Activated CD4-positive, alpha-beta memory T cell treated with anti-CD3 and anti-CD28 coated beads for 36 hours (primary cell): ENCODE measurements at places on chromosomes 1 and 21.

DNA sequence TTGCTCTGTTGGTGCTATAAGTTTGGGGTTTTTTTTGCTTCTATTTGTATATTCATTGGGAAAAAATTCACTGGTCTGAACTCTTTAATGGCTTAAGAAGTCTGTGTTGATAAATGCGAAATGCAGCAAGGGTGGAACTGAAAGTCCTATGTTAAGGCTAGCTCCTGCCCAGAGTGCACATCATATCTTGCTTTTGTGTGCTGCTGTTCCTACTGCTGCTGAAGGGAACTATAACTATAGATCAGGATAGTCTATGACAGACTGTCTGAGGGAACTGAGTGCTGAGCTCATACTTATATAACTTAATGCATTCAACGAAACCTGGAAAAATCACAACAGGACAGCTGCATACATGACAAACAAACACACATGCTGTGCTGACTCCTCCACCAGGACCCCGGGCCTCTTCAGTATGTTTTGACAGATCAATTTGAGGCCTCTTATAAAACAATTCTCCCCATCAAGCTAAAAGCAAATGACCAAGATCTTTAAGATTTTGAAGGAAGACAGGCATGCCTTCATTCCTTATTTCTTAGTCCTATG is 1031.5 kb upstream of the ADGRL2 start:
- no peak for DNase-seq

- no peak for DNase-seq
These were observed 46.1 kb upstream of the ZNF326 start for GRCh38 chr1:89948722-89949345.

DNA sequence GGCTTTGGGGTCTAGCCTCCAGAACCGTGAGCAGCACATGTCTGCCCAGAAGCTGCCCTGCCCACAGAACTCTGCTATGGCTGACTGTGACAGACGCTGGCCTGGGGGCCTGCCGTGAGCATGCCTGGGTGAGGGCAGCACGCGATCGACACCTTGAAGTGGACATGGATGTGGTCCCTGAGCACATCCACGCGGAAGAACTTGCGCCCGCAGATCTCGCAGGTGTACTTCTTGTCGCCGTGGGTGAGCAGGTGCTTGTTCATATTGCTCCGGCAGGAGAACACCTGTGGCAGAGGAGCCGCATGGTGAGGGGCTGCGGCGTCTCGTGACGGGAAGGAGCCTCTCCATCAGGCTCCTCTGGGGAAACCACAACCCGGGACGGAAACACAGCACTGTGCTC is 56.0 kb downstream of the PRDM15 start:
- no peak for DNase-seq

- no peak for DNase-seq
These were observed 37.9 kb upstream of the EEIG2 start for GRCh38 chr1:108521990-108522393.

DNA sequence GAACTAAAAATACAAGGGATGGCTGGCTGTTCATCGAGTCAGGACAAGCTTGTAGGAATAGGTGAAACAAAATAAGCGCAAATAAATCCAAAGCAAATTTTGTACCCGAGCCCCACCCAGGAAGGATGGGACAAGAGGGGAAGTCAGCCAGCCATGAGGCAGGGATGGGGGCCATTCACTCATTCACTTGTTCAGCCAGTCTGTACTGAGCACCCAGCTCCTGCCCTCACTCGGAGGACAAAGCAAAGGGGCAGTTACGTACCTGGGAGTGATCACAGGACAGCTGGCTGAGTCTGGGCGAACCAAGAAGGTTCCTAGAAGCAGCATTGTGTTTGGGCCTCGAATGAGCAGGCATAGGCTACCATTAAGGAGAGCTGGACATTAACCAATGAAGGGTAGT is 94.0 kb upstream of the VAMP3 start:
- no peak for DNase-seq

GRCh38 chr1:217076902-217077301 is 353.7 kb upstream of the ESRRG start:
- no peak for DNase-seq

DNA sequence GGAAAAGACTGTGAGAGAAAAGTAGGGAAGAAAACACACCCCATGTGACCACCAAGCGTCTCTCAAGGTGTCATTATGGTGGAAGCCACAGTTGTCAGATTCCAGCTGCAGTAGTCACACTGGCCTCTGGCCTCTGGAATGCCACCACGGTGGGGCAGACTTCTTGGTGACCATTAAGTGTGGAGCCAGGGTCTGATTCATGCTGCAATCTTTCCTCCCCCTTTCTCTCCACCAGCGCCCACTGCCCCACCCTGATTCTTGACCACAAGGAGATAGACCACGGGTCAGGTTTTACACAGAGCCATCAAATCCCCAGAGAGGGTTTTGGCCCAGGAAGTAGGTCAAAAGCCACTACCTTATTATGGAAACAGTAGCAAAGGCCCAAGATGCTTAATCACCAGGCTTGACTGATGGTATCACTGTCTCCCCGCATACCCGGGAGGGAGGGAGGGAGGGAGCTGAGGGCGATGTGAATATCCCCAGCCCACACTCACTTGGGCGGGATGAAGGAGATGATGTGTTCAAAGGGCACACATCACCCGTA is 52.7 kb upstream of the GRHL3 start:
- no peak for DNase-seq

DNA sequence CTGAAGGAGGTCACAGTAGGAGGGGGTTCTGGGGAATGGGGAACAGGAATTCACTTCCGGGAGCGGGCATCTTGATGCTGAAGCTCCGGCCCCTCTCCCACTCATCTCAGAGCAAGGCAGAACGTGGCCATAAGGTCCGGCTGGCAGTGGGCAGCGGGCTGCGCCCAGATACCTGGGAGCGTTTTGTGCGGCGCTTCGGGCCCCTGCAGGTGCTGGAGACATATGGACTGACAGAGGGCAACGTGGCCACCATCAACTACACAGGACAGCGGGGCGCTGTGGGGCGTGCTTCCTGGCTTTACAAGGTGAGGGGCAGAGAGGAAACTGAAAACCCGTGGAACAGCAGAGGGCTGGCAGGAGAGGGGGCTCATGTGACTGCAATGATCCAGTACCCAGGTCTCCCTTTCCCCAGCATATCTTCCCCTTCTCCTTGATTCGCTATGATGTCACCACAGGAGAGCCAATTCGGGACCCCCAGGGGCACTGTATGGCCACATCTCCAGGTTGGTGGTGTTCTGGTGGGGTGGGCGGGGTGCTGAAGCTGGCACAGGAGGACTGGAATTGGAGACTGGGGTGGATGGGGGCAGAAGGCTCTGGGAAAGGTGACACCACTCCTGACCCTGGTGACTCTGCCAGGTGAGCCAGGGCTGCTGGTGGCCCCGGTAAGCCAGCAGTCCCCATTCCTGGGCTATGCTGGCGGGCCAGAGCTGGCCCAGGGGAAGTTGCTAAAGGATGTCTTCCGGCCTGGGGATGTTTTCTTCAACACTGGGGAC is 3.0 kb downstream of the SLC27A3 start:
- no peak for DNase-seq

DNA sequence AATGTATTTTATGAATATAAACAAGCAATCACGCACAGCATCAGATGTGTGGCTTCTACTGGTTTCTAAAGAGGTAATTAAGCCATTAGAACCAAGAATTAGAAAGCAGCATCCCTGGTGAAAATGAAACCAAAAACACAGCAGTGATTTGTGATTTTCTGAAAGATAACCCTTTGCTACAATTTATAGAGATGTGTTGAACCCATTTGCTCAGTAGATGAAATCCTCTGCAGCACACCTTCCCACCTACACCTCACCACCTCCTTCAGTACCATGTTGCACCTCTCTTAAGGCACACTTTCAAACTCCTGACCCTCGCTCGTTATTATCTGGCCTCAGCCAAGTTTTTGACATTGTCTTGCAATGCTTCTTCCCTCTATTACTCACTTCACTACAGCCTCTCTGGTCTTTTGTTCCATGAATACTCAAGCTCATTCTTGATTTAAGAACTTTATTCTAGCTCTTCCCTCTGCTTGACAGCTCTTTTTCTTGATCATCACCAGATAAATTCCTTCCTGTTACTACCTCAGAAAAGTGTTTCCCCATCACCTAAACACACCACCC is 38.6 kb downstream of the NSL1 start:
- peak; percentile 16 for DNase-seq

GRCh38 chr1:99682291-99682751 is 36.4 kb downstream of the PALMD start:
- no peak for DNase-seq

GRCh38 chr1:189438808-189439207 is 1038.9 kb downstream of the BRINP3 start:
- no peak for DNase-seq

DNA sequence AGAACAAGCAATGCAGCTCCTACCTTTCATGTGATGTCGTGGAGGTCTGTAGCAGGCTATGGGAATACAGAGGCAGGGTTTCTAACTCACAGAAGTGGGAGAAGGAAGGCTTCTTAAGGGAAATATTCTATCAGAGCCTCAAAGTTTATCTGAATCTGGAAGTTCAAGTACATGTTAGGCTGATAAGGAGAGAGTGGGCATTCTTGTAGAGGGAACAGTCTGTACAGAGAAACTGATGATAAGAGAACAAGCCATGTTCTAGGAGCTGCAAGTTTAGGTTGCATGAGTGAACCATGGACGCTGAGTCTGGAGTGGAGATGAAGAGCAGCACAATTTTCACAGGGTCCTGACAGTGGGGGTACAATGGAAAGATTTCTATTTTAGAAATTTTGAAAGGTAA is 344.0 kb downstream of the CHRM3 start:
- DNase-seq: no peak

DNA sequence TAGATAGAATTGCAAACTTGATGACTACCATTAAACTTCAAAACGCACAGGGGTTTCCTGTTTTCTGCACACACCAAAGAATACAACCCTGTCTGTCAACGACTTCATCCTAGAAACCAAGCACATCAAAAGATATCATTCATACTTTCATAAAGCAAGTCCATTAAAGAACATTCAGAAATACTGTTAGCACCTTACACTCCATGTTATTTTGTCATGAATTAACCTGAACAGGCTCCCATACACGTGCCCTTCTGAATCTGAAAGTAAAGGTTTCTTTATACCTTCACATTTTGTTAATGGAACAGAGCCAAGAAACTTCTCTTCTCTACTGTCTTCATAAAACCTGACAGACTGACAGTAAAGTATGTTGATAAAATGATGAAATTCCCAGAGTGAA is 46.1 kb downstream of the PUM1 start:
- DNase-seq: no peak

GRCh38 chr1:224458296-224458695 is 23.7 kb upstream of the WDR26 start:
- no peak for DNase-seq

GRCh38 chr1:71565262-71565661 is 484.4 kb upstream of the ZRANB2 start:
- no peak for DNase-seq

GRCh38 chr1:243982447-243983018 is 68.5 kb upstream of the ZBTB18 start:
- no peak for DNase-seq

DNA sequence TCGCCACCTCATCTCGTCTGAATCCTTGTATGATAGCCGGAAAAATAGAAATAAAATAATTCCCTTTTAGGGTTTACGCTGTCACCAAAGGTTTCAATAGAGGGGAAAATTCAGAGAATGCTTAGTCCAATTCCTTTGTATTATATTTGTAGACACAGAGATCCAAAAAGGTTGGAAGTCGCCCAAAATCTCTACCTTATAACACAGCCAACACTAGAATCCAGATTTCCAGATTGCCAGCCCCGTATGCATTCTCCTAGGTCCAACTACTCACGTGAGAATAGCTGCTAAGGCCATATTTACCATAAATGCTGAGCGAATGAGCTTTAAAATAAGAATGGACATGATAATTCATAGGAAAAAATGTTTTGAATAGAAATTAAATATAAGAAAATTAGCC is 124.5 kb downstream of the KCNK1 start:
- DNase-seq: no peak

GRCh38 chr21:17915976-17916375 is 96.8 kb upstream of the C21orf91 start:
- DNase-seq: no peak

GRCh38 chr1:52190500-52191252 is 48.8 kb downstream of the ZFYVE9 start:
- no peak for DNase-seq

- DNase-seq: no peak
These were observed 255.3 kb downstream of the FOXD2 start for GRCh38 chr1:47693115-47693514.

- no peak for DNase-seq
These were observed 75.1 kb upstream of the DPH5 start for GRCh38 chr1:101100674-101101073.

- DNase-seq: no peak
These were observed 19.9 kb upstream of the DISC1 start for GRCh38 chr1:231606712-231607111.

DNA sequence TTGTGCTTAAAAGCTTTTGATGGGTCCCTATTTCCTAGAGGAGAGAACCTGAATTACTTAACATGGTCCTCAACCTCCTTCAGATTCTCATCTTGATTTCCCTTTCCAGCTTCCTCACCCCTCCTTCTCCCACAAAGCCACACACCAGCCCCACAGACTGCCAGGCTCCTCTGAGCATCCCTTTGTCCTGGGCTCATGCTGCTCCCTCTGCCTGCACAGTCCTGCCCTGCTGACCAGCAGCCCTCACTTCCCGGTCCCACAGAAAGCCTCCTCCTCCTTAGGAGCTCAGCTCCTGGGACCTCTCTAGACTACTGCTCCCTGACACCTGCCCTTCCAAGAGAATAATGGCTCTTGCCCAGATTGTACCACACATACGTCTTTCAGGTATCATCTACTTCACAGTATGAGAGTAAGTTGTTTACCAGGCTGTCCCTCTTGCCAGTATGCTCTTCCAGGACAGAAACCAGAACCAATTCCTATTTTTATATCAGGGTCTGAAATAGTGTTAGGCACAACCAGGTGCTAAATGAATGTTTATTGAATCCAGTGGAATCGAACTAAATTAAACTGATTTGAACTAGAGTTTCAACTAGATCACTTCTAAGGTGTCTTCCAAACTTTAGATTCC is 373.4 kb downstream of the LMX1A start:
- DNase-seq: no peak

GRCh38 chr1:23434260-23434775 is 9.8 kb upstream of the TCEA3 start:
- DNase-seq: no peak

GRCh38 chr1:44485229-44485933 is 80.3 kb downstream of the RNF220 start:
- no peak for DNase-seq

DNA sequence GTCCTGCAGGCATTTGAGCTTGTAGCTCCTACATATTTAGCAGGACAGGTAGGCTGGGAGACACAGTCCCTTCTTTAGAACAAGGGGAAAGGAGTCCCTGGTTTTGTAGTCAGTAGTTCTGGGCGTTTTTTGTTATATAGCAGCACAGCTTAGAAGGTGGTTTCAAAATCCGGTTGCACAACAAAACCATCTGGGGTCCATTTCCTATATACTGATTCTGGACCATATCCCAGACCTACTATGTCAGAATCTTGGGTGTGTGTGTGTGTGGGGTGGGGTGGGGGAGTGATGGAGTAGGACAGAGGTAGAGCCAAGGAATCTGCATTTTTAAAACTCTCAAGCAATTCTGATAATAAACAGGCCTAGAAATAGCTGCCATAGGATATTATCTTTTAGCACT is 21.6 kb downstream of the METTL13 start:
- DNase-seq: no peak
